ENCODE measurements at places on chromosomes 16 and 17.

DNA sequence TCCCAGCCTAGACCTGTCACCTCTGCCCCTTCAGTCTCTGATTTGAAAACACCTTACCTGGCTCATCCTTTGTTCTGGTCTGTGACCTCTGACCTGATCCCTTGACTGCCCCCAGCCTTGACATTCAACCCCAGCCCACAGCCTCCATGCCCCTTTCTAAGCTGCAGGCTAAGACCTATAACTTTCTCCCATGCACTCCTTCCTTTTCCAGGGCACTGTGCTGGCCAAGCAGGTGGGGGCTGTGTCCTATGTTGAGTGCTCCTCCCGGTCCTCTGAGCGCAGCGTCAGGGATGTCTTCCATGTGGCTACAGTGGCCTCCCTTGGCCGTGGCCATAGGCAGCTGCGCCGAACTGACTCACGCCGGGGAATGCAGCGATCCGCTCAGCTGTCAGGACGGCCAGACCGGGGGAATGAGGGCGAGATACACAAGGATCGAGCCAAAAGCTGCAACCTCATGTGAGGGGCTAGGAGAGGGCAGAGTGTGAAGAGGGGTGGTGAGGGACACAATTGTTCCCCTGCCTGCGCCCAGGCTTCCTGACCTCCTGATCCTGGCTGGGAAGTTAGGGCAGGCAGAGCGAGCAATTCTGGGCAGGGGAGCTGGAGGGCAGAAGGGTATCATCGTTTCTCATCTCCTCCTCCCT lies 3.3 kb downstream of the RND2 start:
- no peak for DNase-seq

DNA sequence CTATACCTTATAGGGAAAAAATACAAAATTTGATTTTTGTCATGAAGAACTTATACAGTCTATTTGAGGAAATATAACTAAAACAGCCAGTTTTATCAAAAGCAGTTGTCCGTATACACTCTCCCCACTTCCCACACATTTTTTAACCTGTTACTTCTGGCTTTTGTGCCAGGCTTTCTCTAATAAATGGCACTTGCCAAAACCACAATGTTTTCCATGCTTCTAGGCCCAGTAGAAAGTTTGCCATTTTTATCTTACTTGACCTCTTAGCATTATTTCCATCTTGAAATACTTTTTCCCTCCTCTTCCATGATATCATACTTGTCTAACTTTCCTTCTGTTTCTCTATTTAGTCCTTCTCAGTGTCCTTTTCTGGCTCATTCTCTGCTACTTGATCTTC lies 38.8 kb downstream of the EFCAB5 start:
- DNase-seq, result no peak

DNA sequence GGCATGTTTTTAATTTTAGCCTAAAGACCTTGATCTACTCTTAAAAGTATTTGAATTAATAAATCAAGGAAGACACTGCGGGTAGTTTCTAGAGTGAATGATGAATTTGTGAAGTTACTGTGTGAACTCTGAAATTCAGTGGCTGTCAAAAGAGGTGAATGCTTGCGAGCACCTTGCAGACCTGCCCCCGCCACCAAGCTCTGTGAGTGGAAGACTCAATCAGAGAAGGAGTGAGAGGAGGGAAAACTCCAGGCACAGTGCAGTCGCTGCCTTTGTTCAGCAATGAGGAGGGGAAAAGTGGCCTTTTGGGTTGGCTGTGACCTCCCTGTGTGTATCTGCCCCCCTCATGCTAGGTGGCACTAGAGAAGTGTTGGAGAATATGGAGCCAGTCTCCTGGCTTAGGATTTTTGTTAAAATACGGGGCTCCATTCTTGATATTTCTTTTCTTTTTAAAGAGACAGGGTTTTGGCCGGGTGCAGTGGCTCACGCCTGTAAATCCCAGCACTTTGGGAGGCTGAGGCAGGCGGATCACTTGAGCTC lies 53.0 kb downstream of the LDHD start:
- DNase-seq, result no peak

- no peak for DNase-seq
These were observed 34.0 kb downstream of the OR1D5 start for GRCh38 chr17:3029213-3029913.

Measured in activated T-helper 1 cell treated with anti-CD3 and anti-CD28 coated beads, Interleukin-2, amount 50 U/mL, for 16 hours (primary cell).